ENCODE measurements at places on chromosomes 1 and 21.

DNA sequence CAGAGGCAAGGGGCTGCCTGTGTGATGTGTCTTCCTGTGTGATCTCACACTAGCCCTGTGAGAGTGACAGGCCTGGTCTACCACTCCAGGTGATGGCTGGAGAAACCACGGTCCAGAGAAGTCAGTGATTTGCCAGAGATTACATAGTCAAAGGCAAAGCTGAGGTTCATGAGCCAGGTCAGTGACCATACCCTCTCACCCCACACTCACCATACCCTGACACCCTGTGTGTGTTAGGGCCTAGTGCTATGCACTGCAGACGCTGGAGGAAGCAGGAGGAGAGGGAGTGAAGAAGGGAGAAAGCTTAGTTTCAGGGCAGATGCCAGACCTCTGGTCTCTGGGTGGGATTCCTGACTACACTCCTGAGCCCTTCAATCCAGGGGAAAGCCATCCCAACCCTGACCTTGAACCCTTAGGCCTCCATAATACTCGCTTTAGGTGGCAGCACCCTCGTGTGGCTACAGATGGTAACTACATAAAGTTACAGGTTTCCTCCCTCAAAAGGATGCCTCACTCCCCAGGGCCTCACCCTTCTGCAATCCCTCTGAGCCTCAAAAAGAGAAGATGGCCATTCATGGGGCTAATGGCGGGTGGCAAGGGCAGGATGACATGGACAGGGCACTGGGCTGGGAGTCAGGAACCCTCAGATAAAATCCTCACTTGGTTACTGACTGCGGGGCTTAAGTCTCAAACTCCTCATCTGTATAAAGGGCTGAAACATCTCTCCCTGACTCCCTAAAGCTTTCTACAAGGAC lies 20.8 kb upstream of the SDC3 start:
- no peak overlapping the region for H3K4me3 ChIP-seq
- H3K4me1 ChIP-seq: peaks cover 5% of the 10 kb centered on the region
- no peaks in the 10 kb centered on the region for H3K27me3 ChIP-seq
- peak; percentile 70 for DNase-seq
- H3K27ac ChIP-seq: no peak overlapping the region
- H3K36me3 ChIP-seq: peaks cover 9% of the 10 kb centered on the region

- no peak for DNase-seq
- no peaks in the 10 kb centered on the region for H3K4me1 ChIP-seq
- H3K27me3 ChIP-seq: peaks cover 3% of the 10 kb centered on the region
- no peak overlapping the region for H3K27ac ChIP-seq
These were observed 365.5 kb downstream of the CAMTA1 start for GRCh38 chr1:7150724-7151280.

GRCh38 chr1:86788300-86789206 lies 84.2 kb downstream of the SH3GLB1 start:
- no peak for DNase-seq
- H3K27me3 ChIP-seq: peaks cover 1% of the 10 kb centered on the region
- H3K4me1 ChIP-seq: no peaks in the 10 kb centered on the region
- no peak overlapping the region for H3K4me3 ChIP-seq

- H3K27me3 ChIP-seq: no peaks in the 10 kb centered on the region
- H3K4me3 ChIP-seq: no peak overlapping the region
- no peaks in the 10 kb centered on the region for H3K4me1 ChIP-seq
- no peak for DNase-seq
- no peak overlapping the region for H3K27ac ChIP-seq
These were observed 393.5 kb upstream of the ADGRL2 start for GRCh38 chr1:81407000-81407821.

DNA sequence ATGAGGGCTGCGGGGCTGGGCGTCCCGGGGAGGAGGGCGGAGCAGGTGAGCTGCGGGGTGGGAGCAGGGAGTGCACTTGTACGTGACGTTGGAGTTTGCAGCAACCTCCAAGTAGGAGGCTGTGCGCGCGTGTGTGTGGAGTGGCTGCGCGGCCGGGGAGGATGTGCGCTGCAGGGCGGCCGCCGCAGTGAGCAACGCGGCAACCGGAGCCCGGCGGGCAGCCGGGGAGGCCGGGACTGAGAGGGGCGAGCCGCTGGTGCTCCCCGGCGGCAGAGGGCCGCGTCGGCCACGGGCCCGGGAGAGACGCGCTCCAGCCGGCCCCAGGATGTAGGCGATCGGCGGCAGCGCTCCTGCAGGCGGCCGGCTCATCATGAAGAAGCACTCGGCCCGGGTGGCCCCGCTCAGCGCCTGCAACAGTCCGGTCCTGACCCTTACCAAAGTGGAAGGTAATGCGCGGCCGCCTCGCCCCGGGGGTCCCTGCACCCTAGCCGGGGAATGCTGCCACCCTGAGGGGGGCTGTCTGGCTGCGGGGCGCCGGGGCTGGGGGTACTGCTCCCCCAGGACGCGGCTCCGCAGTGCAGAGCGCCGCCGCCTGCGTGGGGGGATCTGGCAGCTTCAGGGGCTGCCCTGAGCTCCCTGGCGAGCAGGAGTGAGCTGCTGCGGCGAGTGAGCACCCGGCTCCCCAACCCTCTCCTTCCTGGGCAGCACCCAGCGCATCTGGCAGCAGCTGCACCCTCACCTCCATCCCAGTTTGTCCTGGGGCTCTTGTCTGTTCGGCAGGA lies 158.9 kb upstream of the COA6 start:
- H3K4me3 ChIP-seq: peak overlapping the region; percentile 68
- no peaks in the 10 kb centered on the region for H3K36me3 ChIP-seq
- H3K27ac ChIP-seq: no peak overlapping the region
